NCI-H1417 treated with DMSO at 0.1 percent for 48 hours (cell line): ENCODE measurements at places on chromosomes 3 and 15.

GRCh38 chr15:65578904-65579728, 31.8 kb downstream of the INTS14 start:
- no peak for DNase-seq

- no peak for DNase-seq
Observed at GRCh38 chr15:98955331-98955730, 52.3 kb downstream of the PGPEP1L start.

GRCh38 chr3:14204515-14205284, 26.1 kb downstream of the LSM3 start:
- DNase-seq = no peak

DNA sequence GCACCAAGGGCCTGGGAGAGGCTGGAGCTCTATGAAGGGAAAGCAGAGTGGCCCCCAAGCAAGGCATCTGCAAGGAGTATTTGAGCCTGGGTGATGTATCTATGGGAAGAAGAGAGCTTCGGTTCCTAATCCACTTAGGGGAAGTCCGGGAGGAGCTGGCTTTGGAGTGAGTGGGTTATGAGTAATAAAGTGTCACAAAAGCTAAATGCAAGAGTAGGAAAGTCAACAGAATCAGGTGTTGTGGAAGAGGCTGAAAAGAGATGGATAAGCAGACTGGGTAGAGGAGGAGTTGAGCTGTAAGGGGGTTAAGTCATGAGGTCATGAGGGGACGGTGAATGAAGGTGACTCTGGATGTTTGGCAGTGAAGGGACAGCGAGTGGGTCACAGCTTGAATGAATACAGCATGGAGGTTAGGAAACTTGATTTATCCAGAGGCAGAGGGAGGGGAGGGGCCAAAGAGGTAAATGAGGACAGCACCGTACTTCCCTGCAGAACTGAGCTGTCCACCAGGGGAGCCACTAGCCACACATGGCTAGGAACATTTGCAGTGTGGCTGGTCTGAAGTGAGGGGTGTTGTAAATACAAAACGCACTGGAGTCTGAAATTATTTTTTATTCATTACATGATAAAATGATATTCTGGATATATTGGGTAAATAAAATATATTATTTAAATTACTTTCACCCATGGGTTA, 83.3 kb downstream of the ADCY5 start:
- no peak for DNase-seq

DNA sequence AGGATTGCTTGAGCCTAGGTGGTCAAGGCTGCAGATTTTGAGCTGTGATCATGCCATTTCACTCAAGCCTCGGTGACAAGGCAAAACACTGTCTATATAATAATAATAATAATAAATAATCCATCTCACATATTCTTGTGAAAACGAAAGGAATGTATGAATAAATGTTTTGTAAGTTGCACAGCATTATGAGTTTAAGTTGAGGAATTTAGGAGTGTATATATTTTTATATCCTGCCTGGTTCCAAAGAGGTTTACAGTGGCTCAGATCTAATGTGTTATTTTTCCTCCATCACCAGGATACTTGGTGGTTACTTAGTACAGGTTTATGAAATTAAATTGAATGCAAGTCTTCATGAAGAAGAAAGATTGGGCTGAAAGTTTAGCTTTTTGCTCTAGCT, 77.2 kb downstream of the ATG7 start:
- DNase-seq = no peak

- no peak for DNase-seq
Observed at GRCh38 chr3:152621006-152621868, 213.7 kb upstream of the P2RY1 start.

- DNase-seq = no peak
Observed at GRCh38 chr3:3201611-3202010, 22.1 kb upstream of the CRBN start.

- no peak for DNase-seq
Observed at GRCh38 chr3:152319256-152319655, 50.5 kb downstream of the MBNL1 start.

- no peak for DNase-seq
Observed at GRCh38 chr3:141876891-141877621, 613 bp downstream of the ATP1B3 start.

DNA sequence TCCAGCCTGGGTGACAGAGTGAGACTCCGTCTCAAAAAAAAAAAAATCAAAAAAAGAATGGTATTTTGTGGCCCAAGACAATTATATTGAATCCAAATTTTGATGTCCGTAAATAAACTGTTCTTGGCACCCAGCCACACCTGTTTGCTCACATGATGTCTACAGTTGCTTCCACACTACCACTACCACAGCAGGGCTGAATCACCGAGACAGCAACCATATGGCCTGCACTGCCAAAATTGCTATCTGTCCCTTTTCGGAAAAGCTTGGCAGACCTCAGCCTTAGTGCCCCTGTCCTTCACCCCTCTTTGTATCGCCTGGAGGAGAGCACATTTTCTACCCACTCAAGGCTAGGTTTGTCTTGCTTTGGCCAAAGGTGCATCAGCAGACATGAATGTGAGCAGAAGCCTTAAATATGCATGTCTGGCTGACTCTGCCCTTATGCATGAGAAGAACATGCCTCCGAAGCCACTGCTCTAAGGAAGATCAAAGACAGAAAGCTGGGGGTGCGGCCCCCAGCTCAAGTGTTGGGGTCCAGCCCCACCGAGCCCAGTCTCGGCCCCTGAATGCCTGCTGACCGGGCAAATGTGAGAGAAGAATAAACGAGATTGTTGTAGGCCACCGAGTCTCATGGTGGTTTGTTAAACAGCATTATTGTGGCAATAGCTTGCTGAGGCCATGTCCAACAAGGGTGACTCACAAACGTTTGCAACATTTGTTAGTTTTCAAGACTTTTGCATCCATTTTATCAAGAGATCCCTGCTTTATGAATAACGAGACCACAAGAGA, 108.1 kb downstream of the TPRA1 start:
- DNase-seq = no peak

DNA sequence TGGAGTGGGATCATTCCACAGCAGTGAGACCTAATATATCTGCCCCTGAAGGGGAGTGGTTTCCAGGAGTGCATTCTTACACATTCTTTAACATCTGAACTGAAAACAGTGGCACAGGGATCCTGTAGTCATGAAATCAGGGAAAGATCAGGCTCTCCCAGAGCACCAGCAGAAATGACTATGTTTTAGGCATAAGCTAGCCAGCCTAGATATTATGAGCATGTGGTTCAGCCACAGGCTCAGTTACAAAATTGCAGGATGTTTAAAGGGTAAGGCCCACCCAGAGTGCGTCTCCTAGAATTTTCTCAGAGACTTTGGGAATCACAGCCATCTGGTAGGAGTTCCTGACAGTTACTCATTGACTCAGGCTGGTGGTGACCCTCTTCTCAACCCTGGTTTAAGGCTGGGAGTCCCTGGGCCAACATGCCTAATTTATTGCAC, 20.9 kb downstream of the FSTL1 start:
- no peak for DNase-seq

GRCh38 chr3:17573396-17573795, 169.0 kb downstream of the TBC1D5 start:
- no peak for DNase-seq

DNA sequence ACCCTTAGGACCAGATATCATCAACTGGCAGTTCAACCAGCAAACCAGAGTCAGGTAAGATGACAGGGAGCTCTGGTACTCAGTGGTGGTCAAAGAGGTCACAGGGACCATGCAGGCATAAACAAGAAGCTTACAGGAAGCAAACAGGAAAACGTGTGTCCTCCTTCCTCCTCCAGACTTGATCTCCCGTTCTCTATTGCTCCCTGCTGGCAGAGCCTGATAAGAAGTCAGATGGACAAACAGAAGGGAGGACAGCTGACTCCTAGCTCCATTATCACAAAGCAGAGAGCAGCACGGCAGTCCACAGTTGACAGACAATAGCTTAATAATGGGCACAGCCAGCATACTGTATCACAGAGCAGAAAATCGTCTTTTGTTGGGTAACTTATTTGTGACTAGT, 156.5 kb upstream of the SLC2A2 start:
- no peak for DNase-seq

- no peak for DNase-seq
Observed at GRCh38 chr3:49017971-49018706, at the start of gene DALRD3. DALRD3 (minus strand) TSS chr3:49018580; CDS start chr3:49018564, 16 bp downstream.

DNA sequence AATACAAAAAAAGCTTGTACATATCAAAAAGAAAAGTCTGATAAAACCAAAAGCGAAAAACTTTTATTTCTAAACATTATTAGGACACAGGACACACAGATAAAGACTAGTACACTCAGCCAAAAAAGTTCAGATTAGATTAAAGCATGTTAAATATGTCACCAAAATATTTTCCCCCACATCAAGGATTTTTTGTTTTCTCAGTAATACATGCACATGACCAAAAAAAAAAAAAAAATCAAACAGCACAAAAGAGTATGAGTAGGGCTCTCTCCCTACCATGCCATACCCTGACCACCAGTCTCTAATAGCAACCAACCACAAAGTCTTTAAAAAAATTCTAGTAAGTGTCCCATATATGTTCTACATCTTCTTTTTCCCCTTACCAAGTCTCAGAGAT, 77.4 kb downstream of the LRRFIP2 start:
- DNase-seq = no peak

DNA sequence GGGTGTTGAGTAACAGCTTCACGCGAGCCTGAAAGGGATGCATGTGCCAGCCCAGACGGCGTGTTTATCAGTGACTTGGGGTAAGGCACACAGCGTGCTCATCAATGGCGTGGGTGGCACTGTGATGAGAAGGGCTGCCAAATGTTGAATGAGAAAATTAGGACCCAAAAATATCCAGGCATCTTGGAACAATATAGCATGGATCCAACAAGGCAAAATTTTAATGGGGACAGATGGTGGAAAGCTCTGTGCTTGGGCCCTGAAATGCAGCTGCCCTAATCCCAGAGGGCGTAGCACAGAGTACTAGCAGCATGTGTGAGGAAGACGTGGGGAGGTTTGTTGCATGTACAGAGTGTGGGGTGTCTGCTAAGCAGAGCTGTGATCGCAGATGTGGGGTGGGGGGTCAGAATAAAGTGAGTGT, 48.9 kb downstream of the SSUH2 start:
- no peak for DNase-seq

DNA sequence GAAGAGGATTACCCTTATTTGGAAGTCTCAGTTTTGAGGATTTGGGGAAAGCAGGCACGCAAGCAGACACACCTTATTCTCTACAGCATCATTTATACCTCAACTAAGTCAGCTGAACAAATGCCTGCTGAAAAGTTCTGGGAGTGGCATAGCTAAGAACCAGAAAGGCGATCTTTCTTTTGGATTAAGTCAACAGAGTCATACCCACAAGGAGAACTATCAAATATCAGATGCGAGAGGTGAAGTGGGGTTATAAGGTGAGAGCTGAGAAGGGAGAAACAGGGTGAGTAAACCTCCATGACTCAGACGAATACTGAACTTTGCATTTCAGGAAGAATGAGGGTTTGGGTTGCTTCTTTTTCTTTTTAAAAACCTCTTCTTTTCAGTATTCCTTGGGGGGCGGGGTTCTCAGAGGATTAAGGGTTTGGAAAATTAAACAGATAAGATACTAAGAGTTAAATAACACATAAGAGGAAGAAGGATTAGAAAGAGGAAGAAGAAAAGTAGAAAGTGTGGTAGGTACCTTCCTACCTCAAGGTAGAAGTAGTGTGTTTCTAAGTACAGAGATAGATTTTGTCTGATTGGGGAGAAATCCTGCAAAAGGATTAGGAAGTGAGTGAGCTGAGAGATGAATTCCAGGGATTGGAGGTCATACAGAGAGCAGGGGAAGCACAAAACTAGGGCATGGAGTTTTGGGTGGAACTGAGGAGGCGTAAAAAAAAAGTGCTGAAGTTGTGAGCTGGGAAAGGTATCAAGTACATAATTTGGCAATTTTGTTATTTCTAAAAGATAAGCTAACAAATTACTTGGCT, 41.3 kb upstream of the ICE2 start:
- DNase-seq = no peak

- no peak for DNase-seq
Observed at GRCh38 chr3:127914584-127914983, 448 bp upstream of the KBTBD12 start.

- no peak for DNase-seq
Observed at GRCh38 chr3:187739561-187740332, 5.5 kb downstream of the BCL6 start.

DNA sequence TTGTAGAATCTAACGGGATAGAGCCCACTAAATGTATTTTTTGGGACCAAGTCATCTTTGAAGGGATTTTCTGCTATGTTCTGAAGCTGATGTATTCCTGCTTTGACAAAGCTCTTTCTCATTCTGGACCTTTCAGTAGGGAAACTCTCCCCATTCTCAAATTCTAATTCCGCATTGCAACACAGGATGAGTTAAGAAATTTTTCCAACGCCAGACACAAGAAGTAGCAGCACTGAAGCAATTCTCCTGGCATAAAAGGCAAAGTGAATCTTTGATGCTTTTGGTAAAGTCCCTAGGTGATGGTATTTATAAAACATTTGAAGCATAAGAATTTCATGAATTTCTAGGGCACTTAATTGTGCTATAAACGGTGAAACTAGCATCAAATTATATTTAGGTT, 76.8 kb downstream of the ZPLD1 start:
- DNase-seq = no peak

GRCh38 chr3:10182950-10183349, 18.2 kb downstream of the IRAK2 start:
- no peak for DNase-seq

- DNase-seq = no peak
Observed at GRCh38 chr3:197042539-197042938, 12.9 kb upstream of the MELTF start.

- no peak for DNase-seq
Observed at GRCh38 chr3:126682009-126682408, 22.0 kb upstream of the CHCHD6 start.

- DNase-seq = no peak
Observed at GRCh38 chr3:39440316-39440715, 27.2 kb upstream of the MOBP start.

- DNase-seq = peak; percentile 27
Observed at GRCh38 chr15:100125401-100126191, 216.2 kb downstream of the ADAMTS17 start.

GRCh38 chr15:36755341-36756000, 176.0 kb downstream of the CDIN1 start:
- DNase-seq = peak; percentile 99

DNA sequence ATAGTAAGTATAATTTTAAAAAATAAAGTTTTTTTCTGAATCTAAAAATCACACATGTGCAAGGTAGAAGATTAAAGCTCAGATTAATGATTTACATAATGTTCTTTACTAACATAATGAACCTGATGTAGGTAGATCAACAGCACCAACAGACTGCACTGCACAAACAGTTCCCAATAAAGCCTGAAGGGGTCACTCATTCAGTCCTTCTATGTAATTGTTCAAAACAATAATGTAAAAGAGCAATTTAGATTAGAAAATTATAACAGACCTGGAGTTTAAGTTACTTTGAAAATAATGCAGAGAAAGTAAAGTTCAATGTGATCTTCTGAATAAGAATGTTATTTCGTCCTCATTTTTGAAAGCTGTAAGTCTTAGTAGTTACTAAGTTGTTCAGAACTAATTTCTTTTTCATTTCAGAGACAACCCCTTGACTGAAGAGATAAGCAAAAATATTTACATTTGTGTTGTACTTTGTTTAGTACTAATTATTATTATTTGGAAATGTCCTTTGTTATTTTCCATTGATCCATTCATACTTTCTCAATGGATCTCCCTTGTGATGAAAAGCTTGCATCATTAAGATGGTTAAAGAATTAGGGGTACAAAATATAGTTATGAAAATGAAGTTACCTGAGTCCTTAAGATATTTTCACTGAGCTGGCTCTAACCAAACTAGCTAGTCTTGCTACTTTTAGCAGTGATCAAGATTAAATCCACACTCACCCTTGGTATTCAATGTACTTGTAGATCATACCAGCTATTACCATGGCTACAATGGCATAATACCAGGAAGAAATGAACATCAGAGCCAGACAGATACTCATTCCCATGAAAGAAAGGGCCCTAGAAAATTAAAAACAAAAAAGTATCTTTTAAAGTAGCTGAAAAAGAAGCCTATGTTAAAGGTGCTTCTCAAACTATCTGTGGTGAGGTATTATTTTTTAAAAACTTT, 16.8 kb downstream of the EMC4 start:
- no peak for DNase-seq
